Activated T-helper 9 cell treated with anti-CD3 and anti-CD28 coated beads, Interleukin-2, amount 50 U/mL, for 16 hours (primary cell): ENCODE measurements at places on chromosomes 4 and X.

DNA sequence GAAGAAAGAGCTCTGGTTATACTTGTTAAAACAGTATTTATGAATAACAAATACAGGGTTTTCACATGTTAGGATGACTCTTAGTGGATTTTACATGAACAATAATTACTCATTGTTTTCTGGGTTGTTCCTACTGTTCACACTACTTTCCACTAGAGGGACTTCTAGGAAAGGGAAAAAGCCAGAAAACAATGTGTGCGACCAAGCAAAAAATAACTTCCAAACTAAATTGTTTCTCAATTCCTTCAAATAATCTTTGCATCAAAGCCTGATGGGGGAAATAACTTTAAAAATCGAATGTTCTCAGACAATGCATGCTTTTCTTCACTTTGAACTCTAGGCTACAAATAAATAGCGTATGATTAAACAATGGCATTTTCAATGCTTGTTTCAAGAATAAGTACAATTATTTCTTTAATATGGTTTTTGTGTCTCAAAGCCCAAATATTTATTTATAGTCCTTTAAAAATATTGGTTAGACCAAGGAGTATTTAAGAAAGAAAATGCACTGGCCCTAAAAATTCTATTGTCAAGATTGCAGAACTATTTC is 72.1 kb upstream of the ETNPPL start:
- no peak for DNase-seq

GRCh38 chr4:73222466-73223257 is 35.9 kb downstream of the ANKRD17 start:
- DNase-seq: peak; percentile 8

- DNase-seq: no peak
These were observed 84.7 kb downstream of the ABCB7 start for GRCh38 chrX:75071334-75071733.

DNA sequence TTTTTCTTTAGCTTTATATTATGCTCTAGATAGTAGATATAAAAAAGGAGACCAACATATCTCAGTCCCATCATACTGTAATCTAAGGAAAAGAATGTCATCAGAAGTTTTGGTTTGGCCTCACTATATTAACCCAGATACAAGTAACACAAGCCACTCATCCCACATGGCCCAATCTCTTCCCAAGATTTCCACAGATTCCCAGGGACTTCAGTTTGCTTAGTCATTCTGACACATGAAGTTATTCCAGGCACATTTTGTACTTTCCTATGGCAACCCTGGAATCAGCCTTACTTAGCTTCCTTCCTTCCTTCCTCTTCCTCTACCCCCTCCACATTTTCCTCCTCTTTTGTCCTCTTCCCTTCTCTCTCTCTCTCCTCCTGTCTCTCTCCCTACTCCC is 21.7 kb upstream of the DCLK2 start:
- no peak for DNase-seq
